CD4-positive, alpha-beta T cell (primary cell): ENCODE measurements at places on chromosomes 16 and 17.

DNA sequence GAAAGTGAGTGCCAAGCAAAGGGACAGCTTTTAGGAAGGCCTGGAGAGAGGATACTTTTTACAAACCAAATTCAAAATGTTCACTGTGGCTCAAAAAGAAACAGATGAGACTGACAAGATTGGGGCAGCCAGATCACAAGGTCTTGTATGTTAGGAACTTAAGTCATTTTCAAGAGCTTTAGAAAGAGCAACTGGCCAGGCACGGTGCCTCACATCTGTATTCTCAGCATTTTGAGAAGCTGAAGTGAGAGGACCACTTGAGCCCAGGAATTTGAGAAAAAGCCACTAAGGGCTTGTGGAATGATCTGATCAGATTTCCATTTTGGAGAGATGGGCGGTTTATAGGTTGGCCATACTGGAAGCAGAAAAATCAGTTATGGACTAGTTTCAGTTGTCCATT lies 17.2 kb downstream of the SPAG9 start:
- DNase-seq = no peak

- DNase-seq = no peak
Measured at GRCh38 chr17:4407851-4408250, 25.9 kb upstream of the SPNS3 start.

- DNase-seq = no peak
Measured at GRCh38 chr16:30414159-30414558, 6.8 kb downstream of the ZNF771 start.

DNA sequence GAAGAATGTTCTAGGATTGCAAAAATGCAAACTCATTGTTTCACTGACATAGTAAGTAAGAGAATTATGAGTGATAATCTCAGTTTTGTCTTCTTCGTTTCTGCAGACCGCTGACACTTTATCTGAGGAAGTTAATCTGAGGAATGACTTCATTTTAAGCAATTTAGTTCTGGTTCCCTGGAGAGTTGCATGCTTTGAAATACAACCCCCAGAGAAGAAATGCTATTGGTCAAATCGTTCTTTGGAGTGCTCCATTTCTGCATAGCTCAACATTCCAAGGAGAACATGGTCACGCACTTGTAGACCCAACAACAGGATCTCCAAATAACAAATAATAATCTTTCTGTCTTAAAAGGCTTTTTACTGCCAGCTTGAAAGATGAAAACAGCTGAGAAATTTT lies 427.1 kb downstream of the GRIN2A start:
- DNase-seq = no peak

DNA sequence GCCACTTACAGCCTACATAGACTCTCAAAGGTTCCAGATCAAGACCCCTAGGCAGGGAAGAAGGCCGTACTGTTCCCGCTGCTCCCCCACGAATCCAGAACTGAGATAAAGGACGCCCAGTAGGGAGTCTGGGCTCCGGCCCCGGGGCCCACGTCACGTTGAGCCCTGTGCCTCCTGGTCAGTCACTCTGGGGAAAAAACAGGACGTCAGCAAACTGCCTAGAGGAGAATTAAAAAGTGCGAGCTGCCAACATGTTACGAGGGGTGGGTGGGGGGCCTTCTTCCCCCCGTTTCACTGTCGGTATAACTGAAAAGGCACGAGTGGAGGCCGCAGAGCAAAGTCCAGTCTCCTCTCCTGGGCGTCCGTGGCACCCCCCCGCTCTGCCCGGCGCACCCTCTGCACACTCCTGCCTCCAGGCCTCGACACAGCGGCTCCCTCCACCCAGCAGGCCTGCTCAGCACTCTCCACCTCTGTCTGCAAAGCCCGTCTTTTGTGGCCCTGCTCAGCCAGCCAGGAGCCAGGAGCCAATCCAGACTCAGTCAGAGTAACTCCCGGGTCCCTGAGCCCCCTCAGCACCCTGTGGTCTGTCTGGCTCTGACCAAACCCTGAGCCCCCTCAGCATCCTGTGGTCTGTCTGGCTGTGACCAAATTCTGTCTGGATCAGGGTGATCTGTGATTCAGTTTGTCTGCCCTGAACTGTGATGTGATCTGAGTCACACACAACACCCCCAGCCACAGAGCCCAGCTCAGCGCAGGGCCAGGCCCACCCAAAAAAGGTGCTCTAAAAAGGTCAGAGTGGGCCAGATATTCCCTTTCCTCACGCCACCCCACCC lies 6.2 kb downstream of the ITGAE start:
- peak; percentile 38 for DNase-seq

GRCh38 chr16:19860166-19861041 lies 24.2 kb downstream of the GPRC5B start:
- no peak for DNase-seq

DNA sequence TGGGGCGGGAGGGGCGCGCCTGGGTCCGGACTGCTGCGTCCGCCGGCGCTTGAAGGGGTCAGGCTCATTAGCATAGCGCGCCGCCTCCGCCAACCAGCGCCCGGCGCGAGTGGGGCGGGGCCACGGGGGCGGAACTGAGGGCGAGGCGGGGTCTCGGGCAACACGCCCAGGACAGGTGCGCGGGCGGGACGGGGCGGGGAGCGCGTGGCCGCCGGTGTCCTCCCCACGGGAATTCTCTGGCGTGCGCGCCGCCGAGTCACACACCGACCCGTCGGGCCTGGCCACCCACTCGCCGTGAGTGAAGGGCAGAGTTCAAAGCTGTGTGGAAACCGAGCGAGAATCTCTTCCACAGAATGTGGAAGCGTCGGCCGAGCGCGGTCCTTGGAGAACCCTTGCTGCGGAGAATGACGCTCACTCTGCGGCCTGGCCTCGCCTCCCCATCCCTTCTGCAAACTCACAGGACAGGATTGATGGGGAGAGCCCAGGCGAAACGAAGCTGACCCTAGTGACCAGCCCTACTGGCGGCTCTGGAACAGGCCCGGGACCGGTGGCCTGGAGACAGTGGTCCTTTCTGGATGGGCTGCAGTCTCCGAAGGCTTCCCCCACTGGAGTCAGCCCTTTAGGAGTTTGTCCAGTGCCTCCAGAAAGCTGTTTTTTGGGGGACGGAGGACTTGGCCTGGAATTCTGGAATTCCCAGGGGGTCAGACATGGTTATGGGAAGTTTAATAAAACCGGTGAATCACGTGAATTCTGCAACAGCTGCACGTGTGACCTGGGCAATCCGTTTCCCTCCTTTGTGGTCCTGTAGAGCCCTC lies at the start of gene SNAI3:
Gene SNAI3 (minus strand): TSS at position 69 of the 815 bp plus-strand sequence. CDS start 101 bp downstream, outside the sequence.
- peak; percentile 89 for DNase-seq

GRCh38 chr17:18262111-18262510 lies 1.6 kb downstream of the MIEF2 start:
- DNase-seq = no peak

- no peak for DNase-seq
Measured at GRCh38 chr16:3879258-3879886, 1.1 kb downstream of the CREBBP start.

DNA sequence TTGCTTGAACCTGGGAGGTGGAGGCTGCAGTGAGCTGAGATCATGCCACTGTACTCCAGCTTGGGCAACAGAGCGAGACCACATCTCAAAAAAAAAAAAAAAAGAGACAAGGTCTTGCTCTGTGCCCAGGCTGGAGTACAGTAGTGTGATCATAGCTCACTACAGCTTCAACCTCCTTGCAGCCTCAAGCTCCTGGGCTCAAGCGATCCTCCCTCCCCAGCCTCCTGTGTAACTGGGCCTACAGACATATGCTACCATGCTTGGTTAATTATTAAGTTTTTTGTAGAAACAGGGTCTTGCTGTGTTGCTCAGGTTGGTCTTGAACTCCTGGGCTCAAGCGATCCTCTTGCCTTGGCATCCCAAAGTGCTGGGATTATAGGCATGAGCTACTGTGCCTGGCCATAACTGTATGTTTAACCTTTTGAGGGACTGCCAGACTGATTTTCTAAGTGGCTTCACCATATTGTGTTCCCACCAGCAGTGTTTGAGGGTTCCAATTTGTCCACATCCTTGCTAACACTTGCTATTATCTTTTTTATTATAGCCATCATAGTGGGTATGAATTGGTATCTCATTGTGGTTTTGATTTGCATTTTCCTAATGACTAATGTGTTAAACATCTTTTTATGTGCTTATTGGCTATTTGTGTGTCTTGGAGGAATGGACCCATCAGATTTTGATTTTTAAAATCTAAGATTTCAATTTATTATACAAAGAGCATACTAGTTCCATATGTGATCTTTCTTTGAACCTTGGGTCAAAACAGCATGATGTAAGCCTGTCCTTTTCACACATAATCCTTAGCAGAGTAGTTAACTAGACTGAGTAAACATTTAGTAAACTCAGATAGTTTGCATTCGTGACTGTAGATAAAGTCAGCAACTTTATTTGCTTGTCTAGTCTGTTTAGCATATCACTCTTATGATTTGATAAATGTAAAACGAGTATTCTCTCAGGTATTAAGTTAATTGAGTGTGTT lies 38.1 kb upstream of the KPNB1 start:
- no peak for DNase-seq

DNA sequence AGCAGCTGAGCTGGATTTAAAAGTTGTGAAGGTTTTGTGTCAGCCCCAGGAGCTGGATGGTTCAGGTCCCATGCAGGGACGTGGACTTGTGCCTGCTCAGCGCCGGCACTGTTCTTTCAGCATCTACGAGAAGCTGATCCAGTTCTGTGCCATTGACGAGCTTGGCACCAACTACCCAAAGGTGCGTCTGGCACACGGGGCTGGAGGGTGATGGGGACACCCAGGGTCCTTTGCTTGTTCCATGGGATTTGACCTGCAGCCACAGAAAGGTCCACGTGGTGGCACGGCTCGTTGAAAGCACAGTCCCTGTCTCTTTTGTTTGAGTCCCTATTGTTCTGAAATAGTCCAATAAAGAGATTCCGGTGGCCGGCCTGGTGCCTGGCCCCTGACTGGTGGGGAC lies 18.1 kb upstream of the ITGB4 start:
- DNase-seq = no peak

DNA sequence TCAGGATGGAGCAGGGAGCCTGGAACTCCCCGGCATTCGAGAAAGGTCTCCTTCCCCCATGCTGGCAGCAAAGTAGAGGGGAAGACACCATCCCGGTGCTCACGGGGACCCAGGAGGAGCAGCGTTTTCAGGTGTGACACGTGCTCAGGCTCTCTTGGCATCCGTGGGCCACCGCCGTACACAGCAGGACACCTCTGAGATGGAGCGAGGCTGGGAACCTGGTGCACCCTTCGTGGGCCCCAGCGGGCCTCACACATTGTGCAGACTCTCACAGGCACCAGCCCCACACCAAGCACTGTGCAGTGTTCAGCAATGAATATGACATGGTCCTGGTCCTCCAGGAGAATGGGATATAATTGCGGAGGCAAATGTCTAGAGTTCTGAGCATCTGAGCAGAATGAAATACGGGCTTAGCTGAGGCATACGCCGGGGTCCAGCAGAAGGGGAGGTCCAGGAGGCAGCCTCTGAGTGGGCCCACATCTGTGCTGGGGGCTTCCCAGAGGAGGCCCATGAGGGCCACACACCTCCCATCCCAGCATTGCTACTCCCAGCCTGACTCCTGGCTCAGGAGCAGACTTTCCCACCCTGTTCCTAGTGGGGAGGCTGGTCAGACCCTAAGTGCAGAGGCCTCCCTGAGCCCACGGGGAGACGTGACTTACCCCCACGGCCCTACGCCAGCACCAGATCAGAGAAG lies 72.6 kb downstream of the ABR start:
- no peak for DNase-seq

- no peak for DNase-seq
Measured at GRCh38 chr17:49747632-49748031, 16.3 kb downstream of the FAM117A start.

- DNase-seq = no peak
Measured at GRCh38 chr16:24734382-24734781, 4.9 kb downstream of the TNRC6A start.

DNA sequence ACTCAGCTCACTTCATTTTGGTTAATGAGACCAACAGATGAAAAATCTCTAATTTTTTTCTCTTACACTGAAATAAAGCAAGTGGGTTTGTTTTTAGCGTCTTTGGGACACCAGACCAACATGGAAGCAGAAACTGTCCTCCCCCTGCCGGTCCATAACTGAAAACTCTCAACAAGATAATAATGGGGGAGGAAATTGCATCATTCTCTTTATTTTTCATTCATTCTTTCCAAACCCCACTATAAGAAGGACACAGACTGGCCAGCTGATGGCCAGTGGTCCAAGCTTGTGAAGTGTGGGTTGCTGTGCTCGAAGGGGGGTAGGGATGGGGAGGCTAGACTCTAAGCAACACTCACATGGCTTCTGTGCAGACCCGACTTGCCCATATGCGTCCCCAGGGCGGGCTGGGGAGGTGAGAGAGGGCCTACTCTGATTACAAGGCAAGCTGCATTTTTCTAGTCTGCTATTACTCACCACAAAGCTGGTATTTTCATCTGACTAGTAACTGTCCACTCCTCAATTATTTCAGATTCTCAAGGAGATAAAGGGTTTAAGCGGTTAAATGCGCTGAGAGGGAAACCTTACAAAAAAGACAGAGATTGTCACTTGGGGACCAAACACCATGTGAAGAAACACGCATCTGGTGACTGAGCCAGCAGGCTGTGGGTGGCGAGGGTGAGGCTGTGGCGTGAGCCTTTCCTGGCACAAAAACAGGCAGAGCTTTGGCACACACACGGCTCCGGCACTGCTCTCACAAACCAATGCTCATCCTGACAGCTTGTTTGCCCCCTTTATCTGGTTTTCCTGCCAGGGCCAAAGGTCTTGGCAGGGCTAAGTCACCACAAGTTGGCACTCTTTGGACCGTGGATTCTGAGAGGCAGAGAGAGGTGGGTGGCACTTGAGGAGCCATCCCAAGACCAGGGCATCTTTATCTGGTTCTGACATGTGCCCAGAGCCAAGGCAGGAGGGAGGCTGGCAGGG lies 38.2 kb downstream of the MARF1 start:
- no peak for DNase-seq

DNA sequence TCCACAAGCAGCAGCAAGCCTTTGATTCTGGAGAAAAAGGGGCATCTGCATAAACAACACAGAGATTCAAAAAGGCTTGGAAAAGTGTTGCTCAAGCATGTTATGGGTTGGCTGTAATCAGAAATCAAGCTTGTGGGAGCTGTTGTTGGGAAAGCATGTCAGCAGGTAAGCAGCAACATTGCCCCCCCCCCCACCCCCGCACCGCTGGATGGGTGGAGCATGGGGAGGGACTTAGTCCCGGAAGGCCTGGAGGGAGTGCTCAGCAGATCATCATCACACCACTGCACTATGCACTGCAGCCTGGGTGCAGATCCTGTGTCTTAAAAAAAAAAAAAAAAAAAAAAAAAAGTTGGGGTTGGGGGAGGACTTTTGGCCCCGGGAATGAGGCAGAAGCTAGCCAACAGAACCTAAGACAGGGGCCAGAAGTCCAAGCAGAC lies 16.8 kb upstream of the AKAP1 start:
- no peak for DNase-seq

DNA sequence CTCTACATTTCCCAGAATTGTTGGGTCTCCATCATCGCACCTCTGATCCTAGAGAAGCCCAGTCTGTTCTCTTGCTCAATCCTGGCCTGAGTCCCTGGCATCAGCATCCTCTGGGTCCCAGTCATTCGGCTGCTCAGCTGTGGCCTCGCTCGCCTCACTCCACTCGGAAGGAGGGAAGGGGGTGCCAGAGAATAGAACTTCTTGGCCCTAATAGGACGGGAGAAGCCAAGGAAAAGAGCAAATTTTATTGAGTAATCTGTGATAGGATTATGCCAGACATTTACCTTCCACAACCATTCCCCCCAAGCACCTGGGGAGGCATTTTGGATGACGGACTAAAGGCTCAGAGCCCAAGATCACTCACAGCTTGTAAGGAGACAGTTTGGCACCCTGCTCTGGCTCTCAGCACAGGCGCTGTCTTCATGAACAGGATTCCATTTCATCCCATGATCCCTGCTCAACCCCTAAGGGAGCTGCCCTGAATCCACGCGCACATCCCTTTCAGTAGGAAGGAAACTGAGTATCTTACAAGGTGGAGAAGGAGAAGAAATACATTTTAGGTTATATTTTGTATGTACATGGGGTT lies 498 bp upstream of the CLEC10A start:
- no peak for DNase-seq
